GM20000 (cell line): ENCODE measurements at places on chromosomes 7 and 10.
A peak's percentile ranks its signal among the peaks of the same experiment; 100 is the strongest.

- DNase-seq = no peak
These were observed 57.9 kb downstream of the ELFN1 start for GRCh38 chr7:1727812-1728570.

GRCh38 chr10:89702121-89702480 is 711 bp downstream of the KIF20B start:
- DNase-seq = peak; percentile 3

GRCh38 chr10:122490786-122491680 is 29.7 kb downstream of the HTRA1 start:
- DNase-seq = no peak

GRCh38 chr10:11049806-11050205 is 32.1 kb downstream of the CELF2 start:
- DNase-seq = no peak

DNA sequence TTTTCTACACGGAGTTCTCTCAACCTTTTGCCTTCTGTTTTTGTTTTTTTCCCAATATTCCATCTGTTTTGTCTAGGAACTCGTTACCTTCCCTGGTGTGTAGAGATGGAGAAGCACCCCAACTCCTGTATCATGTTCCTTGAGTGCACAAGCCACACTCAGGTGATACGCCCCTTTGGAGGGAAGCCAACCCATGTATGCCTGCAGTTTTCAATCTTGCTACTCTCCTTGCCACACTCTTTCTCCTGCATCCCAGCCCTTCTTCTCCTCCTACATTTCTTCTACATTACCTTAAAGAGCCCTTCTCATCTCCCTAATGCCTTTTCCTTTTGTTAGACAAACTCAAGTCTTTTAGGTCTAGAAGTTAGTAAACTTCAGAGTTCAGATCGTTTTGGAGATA is 10.2 kb upstream of the SP4 start:
- no peak for DNase-seq

DNA sequence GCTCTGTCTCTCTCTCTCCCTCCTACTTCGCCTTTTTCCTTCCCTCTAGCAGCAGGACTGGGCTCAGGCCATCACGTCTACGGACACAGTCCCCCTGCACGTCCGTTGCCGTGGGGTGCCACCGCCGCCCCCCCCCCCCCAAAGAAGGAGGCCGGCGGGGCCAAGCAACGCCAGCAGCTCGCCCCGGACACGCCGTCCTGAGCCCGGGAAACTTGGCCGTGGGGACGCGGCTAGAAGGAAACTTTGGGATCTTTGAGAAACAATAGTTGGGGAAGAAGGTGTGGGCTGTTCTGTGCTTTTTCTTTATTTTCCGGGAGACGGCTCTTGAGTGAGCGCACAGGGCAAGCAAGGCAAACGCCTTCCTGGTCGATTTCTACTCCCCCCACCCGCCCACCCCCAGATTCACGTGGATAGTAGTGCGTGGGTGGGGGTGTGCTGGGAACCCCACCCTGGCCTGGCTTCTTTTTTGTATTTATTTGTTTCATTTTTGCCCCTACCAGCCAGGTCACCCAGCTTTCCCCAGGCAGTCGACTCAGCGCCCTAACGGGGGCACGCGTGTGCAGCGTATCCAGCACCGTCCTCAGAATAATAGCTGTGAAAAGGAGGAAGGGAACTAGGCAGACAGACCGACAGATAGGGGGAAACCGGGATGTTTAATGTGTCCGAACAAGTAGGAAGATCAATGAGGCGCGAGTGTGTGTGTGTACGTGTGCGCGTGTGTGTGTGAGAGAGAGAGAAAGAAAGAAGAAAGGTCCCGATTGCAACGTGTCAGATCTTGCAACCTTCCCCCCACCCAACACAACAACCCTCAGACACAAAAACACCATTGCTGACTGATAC is 1.4 kb downstream of the MXI1 start:
- DNase-seq = peak; percentile 71

DNA sequence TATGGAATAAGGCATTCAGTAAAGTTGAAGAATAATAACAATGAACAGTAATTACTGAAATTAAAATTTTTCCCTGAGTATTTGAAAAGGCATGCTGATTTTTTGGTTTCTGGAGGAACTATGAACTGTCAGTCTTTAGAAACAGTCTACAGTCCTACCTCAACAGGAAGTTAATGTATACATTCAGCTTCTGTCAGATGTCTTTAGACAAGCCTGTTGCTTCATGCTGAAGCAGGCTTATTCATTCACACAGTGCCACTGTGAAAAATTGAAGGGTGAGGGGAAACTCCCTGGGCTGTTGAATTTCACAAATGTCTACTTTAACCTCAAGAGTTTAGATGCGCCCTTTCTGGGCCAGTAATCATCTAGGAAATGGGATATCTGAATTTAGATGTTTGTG is 3.5 kb downstream of the NRF1 start:
- DNase-seq = peak; percentile 62

DNA sequence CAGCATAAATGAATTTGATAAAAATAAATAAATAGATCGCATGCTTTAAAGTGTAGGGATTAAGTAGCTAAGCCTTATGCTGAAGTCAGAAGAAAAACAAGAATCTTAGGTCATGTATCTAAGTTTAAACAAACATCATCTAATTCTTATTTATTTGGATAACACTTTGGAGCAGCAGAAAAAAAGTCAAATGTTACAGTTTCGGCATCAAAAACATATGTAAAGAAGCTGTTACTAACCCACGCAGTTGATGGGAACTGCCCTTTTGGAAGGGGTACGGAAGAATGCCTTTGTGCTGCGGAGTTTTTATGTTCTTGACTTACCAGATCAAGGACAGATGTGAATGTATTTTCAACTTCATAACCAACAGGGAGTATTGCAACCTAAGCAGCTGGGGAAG is 37.3 kb upstream of the HABP2 start:
- DNase-seq = no peak

- no peak for DNase-seq
These were observed 63.9 kb upstream of the RNF148 start for GRCh38 chr7:122766593-122766992.

GRCh38 chr7:7694542-7694941 is 23.9 kb downstream of the RPA3 start:
- DNase-seq = no peak

DNA sequence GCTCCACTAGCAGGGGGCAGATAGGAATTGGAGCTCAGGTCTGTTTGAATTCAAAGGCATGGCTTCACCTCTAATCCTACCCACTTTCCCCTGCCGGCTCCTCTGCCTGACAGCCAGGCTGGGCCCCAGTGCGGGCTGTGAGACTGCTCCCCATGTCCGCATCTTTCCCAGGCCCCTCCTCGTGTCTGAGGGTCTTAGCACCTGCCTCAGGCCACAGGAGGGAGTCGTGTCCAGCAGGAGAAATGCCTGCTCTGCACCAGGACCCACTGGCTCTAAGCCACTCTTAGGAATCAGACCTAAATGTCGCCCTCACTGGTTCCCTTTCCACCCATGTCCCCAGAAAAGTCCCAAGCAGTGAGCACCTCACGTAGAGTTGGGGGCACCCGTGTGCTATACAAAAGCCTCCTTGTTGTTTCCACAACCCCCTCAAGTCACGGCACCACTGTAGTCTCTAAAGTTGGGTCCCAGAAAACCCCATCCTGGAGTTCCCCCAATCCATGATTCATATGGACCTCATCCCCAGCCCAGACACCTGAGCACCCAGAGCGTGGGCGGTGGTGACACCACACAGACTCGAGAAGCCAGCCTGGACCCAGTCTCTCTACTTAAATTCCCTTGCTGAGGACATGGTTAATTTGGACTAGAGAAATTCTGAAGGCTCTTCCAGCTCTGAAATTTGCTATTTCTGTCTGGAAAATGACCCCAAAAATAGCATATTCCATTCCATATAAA is 466.4 kb upstream of the ZMIZ1 start:
- DNase-seq = no peak

DNA sequence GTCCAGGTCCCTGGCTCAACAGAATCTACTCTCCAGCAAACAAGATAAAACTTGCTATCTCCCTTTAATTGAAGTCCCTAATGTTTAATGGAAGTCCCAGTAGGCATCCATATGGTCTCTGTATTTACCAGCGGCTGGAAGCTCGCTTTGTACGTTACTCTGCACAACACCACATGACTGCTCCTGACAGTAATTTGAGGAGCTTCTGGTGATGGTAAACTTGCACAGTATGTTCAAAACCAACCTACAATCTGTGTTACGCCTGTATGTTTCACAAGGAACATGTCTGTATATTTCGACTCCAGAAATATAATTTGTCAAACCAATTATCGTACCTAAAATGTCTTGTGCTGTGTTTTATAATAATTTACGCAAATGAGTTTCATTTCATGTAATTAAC is 4.4 kb upstream of the TECPR1 start:
- DNase-seq = no peak

DNA sequence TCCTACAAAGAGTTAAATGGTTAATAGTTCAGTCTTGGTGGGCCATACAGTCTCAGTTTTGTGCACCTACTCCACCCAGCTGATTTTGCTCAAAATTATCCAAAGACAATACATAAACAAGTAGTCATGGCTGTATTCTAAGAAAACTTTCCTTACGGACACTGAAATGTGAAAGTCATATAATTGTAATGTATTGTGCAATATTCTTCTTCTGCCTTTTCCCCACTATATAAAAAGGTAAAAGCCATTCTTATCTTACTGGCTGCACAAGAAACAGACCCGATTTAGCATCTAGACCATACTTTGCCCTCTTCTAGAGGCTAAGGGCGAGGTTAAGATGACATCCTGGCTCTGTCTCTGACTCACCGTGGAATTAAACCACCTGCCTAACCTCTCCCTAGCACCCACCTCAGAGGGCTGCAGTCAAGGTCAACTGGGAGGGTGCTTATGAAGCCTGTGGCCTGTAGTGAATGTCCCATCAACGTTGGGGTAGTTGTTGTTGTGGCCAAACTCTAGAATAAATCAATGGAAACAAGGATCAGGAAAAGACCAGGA is 63.8 kb upstream of the DOCK1 start:
- DNase-seq = no peak

DNA sequence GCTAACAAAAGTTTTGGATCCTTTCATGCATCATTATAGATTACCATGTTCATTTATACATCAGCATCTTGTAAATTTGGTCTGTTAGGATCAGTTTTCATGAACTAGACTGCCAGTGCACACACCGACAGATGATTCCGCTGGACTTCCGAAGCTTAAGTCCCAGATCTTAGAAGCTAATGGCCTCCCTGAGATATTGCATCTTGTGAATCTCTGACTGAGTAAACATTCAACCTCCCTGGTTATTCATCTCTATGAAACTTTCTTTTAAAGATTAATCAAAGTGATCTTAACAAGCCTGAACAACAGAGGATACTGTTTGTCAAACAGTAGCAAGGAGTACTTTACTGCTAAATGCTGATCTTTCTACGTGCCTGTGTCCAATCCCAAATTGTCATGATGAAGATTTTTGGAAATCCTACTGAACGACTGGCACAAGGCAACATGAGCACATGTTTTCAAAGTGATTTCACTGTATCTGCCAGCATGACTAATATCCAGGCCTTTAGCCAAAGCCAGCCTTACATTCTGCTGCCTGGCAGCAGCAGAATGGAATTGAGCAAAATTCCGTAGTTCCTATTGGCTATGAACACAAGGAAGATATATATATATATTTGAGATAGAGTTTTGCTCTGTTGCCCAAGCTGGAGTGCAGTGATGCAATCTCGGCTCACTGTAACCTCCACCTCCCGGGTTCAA is 91.3 kb upstream of the ANK3 start:
- no peak for DNase-seq

DNA sequence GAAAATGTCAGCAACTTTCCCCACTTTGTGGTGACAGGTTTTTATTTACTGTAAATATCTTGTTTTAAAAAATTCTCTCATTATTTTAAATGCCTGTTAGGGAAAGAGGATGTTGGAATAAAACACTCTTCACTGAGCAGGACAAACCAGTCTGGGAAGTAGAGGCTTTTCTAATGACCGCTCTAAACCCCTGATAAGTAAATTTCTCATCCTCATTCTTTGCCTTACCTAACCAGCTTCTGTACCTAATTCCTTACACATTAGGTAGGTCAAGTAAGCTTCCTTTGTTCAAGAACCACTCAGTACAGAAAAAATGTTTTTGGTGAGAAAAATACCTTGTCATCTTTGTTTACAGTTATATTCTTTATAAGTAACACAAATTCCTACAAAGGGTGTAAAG is 143.6 kb downstream of the GPR85 start:
- DNase-seq = no peak

DNA sequence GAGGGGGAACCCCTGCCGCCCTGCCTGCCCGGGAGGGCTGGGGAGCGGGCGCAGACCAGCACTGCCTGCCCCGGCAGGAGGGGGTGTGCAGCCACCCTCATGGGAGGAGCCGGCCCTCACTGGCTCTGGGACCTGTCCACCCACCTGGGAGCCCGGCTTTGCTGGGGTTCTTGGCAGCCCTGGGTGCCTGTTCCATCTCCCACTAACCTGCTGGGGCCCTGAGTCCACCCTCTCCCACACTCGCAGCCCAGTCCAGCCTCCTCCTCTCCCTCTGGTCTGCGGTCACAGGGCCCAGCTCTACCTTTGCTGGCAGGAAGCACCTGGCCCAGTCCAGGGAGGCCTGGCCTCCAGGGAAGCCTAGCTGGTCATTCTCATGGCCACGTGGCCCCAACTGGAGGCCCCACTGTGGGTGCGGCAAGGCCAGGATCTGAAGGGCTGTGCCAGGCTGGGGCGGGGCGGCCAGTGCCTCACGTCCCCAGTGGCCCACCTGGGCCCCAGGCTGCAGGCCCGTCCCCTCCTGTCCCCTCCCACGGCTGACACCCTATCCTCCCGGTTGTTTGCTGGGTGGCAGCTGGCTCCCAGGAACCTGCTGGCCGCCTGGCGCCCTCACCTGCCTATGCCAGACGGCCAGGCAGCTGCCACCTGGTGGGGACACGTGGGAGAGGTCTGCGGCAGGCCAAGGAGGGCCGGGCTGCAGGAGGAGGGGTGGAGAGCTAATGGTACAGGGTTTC is at the start of gene TMEM184A:
TSS of gene TMEM184A (minus strand) at position 393 of the 731 bp plus-strand sequence. CDS start 721 bp downstream, outside the sequence.
- peak; percentile 76 for DNase-seq

DNA sequence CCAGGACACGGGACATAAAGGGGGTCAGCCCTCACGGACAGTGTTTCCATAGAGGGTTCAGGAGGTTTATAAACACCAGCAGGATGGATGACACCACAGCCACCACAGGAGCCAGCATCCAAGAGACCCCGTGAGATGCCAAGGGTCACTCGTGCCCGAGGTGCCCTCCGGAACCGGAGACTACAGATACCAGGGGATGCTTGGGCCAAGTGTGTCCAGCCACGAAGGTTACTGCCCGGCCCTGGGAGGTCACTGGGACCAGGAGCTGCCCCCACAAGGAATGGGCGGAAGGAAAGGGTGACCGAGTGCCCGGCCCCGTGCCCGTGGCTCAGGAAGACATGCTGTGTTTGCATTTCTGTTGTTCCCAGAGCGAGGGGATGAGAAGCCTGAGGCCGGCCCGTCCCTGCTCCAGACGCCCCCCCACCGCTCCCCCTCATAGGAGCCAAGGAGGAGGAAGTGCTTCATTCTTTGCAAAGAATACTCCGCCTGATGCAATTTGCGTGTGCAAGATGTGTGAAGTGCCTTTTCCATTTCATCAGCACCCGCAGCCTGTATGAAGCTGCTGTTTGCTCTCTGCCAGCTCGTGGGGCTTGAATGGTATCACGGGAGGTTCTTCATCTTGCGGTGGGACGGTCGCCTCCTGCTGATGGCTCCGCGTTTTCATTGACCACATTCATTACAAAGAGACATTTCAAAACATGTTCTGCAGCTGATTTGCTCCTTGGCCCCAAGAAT is 176.4 kb downstream of the ELFN1 start:
- DNase-seq = no peak
